ENCODE measurements at places on chromosomes 3 and 15.
A peak's percentile ranks its signal among the peaks of the same experiment; 100 is the strongest.

DNA sequence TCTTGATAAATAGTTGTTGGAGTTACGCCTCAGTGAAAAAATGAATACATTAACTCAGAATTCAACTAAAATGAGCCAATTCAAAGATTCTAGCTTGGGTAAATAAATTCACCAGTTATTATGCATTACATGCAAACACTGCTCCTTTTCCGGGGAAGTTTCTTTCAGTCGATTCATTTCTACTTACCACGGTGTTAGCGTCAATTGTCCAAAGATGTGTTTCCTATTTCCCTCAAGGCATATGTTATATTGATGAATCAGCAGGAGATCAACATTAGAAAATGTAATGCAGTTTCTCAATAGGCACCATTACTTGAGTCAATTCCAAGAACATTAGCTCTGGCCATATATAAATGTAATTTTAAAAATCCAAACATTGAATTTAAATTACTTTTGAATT lies 517.7 kb downstream of the OTOL1 start:
- no peak for DNase-seq

- DNase-seq = no peak
Observed at GRCh38 chr15:96046620-96047240, 283.8 kb upstream of the NR2F2 start.

- DNase-seq = no peak
Observed at GRCh38 chr3:132380920-132381319, 36.4 kb upstream of the DNAJC13 start.

- DNase-seq = peak; percentile 82
Observed at GRCh38 chr15:53586799-53587198, 172.7 kb downstream of the WDR72 start.

DNA sequence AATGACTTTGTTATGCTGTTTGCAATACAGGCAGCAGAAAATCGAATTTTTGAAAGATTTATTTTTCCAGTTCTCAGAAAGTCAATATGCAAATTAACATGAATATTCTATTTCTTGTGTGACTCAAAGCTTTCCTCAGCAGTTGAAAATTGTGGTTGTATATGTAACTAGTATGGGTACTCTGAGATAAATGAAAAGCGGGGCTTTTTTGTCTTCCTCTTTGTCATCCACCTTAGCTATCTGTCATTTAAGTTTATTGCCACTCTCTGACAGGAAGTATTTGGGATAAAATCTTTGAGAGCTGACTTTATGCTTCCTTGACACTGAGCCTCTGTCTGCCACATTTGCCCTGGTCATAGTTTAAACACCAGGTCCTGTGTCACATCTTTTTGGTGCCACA lies 91.5 kb downstream of the ATG7 start:
- no peak for DNase-seq

DNA sequence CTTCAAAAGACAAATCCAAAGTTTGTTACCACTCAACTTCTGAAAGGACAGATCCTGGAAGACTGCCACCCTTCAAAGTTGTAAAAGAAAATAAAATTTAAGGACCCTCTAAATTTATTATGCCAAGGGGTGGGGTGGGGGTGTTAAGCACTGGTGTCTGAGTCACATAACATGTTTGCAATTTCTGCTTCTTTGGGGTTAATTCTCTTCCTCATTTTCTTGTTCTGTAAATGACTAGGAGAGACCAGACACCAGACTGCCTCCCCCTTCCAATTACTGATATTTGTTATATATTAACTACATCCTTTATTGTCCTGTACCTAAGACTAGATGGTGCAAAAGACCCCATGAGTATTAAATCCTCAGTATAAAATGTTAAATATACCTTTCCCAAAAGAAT lies 242.8 kb downstream of the ZNF385D start:
- no peak for DNase-seq

- DNase-seq = peak; percentile 45
Observed at GRCh38 chr15:100383302-100384107, 41.7 kb upstream of the ADAMTS17 start.

GRCh38 chr3:105555206-105555605 lies 188.5 kb downstream of the ALCAM start:
- DNase-seq = no peak

DNA sequence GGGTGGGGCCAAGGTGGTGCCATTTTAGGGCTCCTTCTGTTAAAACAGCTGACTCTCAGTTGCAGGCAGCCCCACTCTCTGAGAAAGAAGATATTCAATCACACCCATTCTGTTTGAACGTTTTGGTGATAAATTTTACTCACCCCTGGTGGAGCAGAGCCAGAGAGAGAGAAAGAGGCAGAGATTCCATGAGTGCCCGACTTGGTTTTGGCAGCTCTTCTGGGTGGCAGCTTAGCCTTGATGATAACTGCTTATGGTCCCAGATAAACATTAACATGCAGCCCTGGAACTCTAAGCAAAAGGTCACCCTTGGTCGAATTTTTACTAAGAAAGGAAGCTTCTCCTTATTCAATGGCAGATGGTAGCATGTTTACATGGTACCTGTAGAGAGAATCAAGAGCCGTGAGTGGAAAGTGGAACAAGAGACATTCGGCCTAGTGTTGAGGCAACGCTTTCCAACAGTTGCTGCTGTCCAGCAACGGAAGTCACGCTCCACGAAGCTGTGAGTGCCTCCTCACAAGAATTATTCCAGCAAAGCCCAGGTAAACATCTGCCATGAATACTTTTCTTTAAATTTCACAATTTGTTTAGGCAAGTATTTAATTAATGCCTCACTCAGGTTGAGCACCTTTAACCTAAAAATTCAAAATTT lies 530.6 kb upstream of the ROBO2 start:
- no peak for DNase-seq

DNA sequence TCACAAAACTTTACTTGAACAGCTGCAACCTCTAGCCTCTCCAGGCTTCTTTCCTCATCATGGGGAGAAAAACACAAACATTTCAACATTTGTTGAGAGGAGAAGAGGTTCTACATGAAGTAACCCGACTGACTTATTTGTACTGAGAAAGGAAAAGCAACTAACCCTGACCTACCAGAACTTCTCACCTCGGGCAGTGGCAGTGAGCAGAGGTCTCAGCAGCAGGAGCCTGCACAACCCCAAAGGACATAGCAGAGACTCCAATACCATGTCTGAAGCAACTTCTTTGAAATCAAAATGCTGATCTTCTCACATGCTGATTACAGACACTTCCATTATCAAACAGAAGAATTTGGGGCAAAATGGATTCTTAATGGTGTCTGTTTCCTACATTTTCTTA lies 1085.6 kb upstream of the CFAP20DC start:
- DNase-seq = no peak

DNA sequence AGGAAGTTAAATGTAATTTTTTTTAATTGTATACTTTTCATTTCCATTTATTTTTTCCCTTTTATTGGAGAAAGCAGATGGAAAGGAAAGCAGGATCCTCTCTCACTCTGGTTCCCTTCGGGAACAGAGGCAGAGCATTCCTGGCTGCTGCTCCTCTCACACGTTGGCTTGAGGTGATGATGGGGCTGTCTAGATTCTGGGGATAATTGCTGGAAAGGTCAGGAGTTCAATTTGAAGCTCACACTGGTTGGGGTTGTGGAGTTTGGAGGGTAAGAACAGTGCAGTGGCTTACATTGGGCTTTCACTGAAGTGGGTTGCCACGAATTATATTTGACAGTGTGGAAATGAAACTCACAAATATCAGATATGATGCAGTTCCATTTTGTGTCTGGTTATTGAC lies 57.6 kb downstream of the RARB start:
- DNase-seq = no peak

DNA sequence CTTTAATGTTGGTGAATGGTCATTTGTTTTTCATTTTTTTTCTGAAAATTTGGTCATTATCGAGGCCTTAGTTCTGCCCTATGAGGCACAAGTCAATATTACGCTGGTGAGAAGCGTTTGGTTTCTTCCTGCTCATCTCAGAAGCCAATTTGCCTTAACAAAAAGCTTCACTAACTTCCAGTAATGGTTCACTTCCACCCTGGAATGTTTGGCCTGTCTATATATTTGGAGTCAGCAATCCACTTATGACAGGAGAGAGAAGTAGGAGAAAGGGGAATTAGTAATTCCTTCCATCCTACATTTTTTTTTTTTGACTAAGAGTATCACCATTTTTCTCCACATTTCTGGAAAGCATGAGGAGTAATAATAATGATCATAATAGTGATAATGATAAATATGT lies 124.4 kb downstream of the DIPK2A start:
- no peak for DNase-seq

DNA sequence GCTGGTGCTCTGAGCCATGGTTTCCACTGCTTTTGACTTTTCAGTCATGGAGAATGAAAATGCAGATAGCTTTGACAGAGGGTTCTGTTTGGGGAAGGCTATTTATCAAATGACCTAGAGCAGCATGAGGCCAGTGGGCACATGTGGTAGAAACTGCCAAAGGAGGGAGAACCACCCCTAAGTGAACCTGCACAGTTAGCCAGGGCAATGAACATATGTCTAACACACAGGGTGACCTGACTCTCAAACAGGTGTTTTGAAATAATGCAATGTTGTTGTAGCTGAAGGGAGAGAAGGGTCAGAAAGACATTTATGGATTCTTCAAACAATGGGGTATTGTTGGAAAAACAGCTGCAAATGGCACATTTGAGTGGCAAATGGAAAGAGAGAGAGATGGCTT lies 174.4 kb upstream of the FAM3D start:
- DNase-seq = no peak

DNA sequence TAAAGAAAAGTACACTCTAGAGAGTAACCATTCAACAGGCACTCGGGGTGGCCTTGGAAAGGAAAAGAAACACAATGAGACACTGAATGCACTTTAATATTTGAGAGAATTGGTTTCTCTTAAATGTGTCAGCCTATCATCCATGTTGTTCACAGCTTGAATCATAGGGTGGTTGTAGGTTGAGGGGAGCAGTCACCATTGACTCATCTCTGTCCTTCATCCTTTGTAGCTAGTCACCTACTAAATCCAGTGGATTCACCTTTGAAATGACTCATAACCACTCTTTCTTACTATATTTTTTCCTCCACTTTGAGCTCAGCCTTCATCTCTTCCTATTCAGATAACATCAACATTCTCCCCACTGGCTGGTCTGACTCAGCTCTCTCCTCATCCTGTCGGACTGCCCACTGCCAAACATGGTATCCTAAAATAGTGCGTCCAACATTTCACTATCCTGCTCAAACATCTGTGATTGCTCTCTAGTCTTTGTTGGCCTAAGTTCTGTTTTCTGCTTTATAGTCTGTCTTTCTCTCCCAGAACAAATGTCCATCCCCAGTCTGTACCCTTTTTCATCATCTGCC lies 182.7 kb upstream of the GADL1 start:
- no peak for DNase-seq

DNA sequence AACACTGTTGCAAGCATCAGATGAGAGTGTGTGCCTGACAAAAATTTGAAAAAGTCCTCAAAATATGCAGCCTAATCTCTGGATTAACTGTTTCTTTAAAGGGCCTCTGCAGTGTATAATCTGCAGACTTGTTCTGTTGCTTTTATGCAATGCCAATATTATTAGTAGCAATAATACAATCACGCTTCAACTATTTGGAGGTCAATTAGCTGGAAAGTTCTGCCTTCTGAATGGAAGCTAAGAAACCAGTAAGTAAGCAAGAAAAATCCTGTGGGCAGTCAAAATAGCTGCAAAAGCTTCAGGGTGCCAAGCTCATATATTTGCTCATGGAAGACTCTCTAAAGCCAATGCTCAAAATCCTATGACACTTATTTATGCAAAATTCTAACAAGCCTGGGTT lies 153.2 kb upstream of the NR2F2 start:
- no peak for DNase-seq

DNA sequence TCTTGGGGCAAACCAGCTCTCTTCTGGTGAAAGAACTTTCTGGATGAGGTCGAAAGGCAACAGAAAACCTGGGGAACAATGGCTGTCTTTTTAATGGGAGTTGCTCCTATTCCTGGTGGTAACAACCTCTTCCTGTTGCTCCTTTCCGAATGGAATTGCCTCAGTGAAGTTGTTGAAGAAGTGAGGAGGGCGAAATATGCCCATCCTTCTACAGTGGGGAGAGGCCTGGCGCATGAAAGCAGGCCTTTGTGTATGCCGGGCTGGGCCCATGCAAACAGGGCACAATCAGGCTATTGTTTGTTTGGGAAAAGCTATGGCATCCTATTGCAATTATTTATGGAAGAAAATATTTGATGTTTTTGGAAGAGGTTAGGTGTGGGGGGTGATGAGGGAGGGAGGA lies 166.9 kb downstream of the IGF1R start:
- no peak for DNase-seq

- no peak for DNase-seq
Observed at GRCh38 chr3:60055765-60056164, 1005.9 kb upstream of the CFAP20DC start.

DNA sequence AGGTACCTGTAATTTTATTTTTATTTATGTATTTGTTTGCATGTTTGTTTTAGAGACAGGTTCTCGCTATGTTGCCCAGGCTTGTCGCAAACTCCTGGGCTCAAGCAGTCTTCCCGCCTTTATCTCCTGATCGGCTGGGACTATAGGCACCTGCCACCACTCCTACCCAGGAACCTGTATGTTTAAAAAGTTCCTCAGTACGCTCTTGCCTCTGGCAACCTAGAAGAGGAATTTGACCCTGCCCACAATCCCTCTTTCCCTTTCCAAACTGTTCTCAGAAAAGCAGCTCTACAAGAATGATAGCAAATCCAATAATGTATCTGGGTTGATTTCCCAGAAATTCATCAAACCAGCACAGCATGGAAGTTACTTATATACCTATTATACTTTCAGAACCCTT lies 20.9 kb upstream of the PHLDB2 start:
- no peak for DNase-seq

GRCh38 chr15:100716456-100717085 lies 114.2 kb downstream of the ASB7 start:
- DNase-seq = no peak

- DNase-seq = no peak
Observed at GRCh38 chr3:188589071-188589470, 435.1 kb downstream of the LPP start.

DNA sequence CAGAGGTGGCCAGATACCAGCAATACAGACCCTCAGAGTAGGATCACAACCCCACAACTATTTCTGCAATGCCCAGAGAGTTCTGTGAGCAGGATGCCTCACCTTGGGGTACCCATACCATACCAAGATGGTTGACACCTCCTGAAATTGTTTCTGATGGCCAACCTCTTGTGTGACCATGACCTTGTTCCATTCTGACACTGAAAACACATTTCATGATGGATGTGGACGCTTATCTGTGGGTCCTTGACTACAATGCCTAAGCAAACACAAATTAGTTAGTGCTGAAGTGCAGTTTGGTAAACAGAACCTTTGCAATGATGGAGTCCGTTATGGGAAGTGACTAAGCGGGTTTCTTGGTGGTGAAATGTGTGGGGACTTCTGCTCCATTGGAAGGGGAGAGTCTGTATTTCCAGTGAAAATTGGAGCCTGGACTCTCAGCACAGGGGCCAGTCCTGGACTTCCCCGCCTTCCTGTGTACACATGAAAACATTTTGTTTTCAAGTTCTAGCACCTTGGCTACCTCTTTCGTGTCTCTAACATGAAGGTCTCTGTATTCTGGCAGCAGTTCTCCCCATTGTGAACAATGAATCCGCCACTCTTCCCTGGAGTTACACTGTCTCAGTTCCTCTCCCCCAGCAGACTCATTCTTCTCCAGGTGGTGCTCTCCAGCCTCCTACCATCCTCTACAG lies 106.2 kb downstream of the XXYLT1 start:
- DNase-seq = no peak

All from neural progenitor cell (in vitro differentiated cells).